ENCODE measurements at places on chromosomes 16 and 17.

- DNase-seq, result no peak
Measured at GRCh38 chr17:61294286-61294685, 105.4 kb upstream of the TBX2 start.

- DNase-seq, result no peak
Measured at GRCh38 chr16:78147911-78148401, 48.5 kb downstream of the WWOX start.

DNA sequence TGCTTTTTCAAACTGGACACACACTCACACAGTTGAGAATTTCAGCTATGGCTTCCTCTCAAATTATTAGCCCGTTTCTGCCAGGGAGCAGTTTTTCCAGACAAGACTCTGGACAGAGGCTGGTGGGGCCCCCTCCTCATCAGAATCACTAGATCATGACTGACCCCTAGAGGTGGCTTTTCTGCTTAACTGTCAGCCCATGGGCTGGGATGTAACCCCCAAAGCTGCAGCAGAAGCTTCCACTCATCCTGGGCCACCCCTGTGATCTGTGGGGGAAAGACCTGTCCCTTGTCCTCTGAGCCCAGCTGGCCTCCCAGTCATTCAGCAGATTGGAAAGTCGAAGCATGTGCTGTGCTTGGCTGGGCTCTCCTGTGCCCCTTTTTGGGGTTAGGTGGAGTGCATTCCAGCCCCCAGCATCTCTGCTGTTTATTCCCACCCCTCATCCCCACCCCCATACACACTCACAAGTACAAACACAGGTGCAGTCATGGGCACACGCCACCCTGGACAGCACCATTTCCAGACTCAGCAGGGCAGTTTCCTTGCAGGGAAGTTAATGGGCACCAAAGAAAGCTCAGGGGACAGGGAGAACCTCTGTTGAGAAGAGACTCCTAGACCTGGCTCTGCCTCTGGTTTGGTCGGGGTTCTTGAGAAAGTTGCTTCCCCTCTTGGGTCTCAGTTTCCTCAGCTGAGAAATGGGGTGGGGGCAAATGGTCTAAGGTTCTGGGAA is 77.6 kb upstream of the RBL2 start:
- no peak for DNase-seq

DNA sequence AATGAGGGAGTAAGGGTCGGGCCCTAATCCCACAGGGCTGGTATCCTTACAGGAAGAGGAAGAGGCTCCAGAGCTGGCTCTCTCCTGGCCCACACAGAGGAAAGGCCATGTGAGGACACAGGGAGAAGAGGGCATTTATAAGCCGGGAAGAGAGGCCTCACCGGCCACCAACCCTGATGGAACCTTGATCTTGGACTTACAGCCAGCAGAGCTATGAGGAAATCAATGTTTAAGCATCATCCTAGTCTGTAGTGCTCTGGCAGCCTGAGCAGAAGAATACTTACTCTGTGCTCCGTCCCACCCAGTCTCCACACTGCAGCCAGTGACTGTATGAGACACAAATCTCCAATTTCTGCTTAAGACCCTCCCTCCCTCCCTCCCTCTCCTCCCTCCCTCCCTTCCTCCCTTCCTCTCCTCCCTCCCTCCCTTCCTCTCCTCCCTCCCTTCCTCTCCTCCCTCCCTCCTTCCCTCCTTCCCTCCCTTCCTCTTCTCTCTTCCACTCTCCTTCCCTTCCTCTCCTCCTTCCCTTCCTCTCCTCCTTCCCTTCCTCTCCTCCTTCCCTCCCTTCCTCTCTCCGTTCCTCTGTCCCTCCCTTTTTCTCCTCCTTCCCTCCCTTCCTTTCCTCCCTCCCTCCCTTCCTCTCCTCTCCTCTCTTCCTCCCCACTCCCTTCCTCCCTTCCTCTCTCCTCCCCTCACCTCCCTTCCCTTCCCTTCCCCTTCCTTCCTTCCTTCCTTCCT is 8.9 kb upstream of the TMEM220 start:
- DNase-seq, result no peak
